ENCODE measurements at places on chromosomes 1 and 21. TPM values are rescaled to one million over a fixed set of nuclear protein-coding genes. Genes with fewer than 3 reads are reported as not detected.

Gene AK4
- 109 TPM for total RNA-seq

Gene KIF14
- total RNA-seq = 14.9 TPM

Gene PCSK9
- total RNA-seq = 0.05 TPM

Gene NTRK1
- total RNA-seq = 253 TPM

Gene FAM72B
- 22.6 TPM for total RNA-seq

Gene LIN28A
- total RNA-seq = not detected

Gene IGFN1
- not detected for total RNA-seq

Gene KRTAP12-2
- not detected for total RNA-seq

Gene AMY1A
- total RNA-seq = not detected

Gene PAQR7
- 7.9 TPM for total RNA-seq

Gene SPATA45
- not detected for total RNA-seq

Gene NR1I3
- total RNA-seq = not detected

Gene LENEP
- total RNA-seq = 2.0 TPM

Gene DNAJC11
- total RNA-seq = 69.6 TPM

Gene NCF2
- total RNA-seq = 2.6 TPM

Gene CLDN17
- not detected for total RNA-seq

Gene C8A
- not detected for total RNA-seq

Gene CTSE
- not detected for total RNA-seq

Gene TTC22
- total RNA-seq = 0.76 TPM

Gene KRTAP19-7
- not detected for total RNA-seq

Gene SPRR2B
- not detected for total RNA-seq

Gene MROH9
- not detected for total RNA-seq

Gene FAM72D
- total RNA-seq = 7.9 TPM

Gene CHI3L1
- not detected for total RNA-seq

Gene SPTA1
- 0.02 TPM for total RNA-seq

Gene CFHR2
- total RNA-seq = not detected

Gene BEND5
- total RNA-seq = 10.2 TPM

Gene DMRTA2
- total RNA-seq = not detected

Gene CAPZA1
- total RNA-seq = 260 TPM

Gene FAM72A
- 28.2 TPM for total RNA-seq

Gene RGS1
- total RNA-seq = 4.2 TPM

Gene ETNK2
- 0.37 TPM for total RNA-seq

Gene CENPF
- total RNA-seq = 77.1 TPM

Gene OR2T35
- total RNA-seq = not detected

Gene OR6N1
- not detected for total RNA-seq

Gene FCRL1
- not detected for total RNA-seq

Gene HOOK1
- 0.90 TPM for total RNA-seq

Gene MYCBP
- 31.7 TPM for total RNA-seq

Gene SLC6A9
- 3.2 TPM for total RNA-seq

Gene ZSWIM5
- 0.21 TPM for total RNA-seq

Gene ADAM30
- not detected for total RNA-seq

Gene GBP6
- total RNA-seq = not detected

Gene CSF1
- total RNA-seq = 252 TPM

Gene CD101
- 0.18 TPM for total RNA-seq

Gene CRP
- total RNA-seq = not detected

Gene KRTAP19-1
- not detected for total RNA-seq

Gene LHX4
- not detected for total RNA-seq

Gene DISC1
- total RNA-seq = 1.5 TPM

Gene PLA2G4A
- 28.2 TPM for total RNA-seq

Gene ASTN1
- not detected for total RNA-seq
